Left ventricle myocardium inferior (tissue), 1 donor: ENCODE measurements at places on chromosomes 3 and 15. TPM values are rescaled to one million over a fixed set of nuclear protein-coding genes. Genes with fewer than 3 reads are reported as not detected.

The SLC28A2 gene
- total RNA-seq = not detected

The TNFSF10 gene
- total RNA-seq = 12.6 TPM

The MFGE8 gene
- total RNA-seq = 421 TPM

The SLC22A14 gene
- total RNA-seq = not detected

The GALNT15 gene
- total RNA-seq = 6.6 TPM

The KIF9 gene
- total RNA-seq = 13.5 TPM

The TRAK1 gene
- 264 TPM for total RNA-seq

The USP13 gene
- total RNA-seq = 162 TPM

The SNX22 gene
- 2.0 TPM for total RNA-seq

The GNAT1 gene
- not detected for total RNA-seq

The GOLGA6A gene
- total RNA-seq = not detected

The C3orf70 gene
- total RNA-seq = 1.4 TPM

The SEMA3B gene
- 23.2 TPM for total RNA-seq

The QTRT2 gene
- total RNA-seq = 4.1 TPM

The BSN gene
- 0.55 TPM for total RNA-seq

The C15orf62 gene
- total RNA-seq = 0.30 TPM

The ERC2 gene
- total RNA-seq = 0.99 TPM

The TMIE gene
- total RNA-seq = 1.5 TPM

The USP19 gene
- total RNA-seq = 62.5 TPM

The CYP19A1 gene
- 0.60 TPM for total RNA-seq

The DPPA2 gene
- total RNA-seq = not detected

The P3H2 gene
- total RNA-seq = 0.82 TPM

The IL16 gene
- 3.8 TPM for total RNA-seq

The SLC9C1 gene
- total RNA-seq = 1.3 TPM

The GABRA5 gene
- not detected for total RNA-seq

The SLC9A9 gene
- total RNA-seq = 4.9 TPM

The CELSR3 gene
- 0.14 TPM for total RNA-seq

The THUMPD3 gene
- total RNA-seq = 57.4 TPM

The CPN2 gene
- total RNA-seq = 2.4 TPM

The SCAMP5 gene
- total RNA-seq = 3.0 TPM

The ONECUT1 gene
- total RNA-seq = not detected

The PLSCR2 gene
- not detected for total RNA-seq
